Bronchus fibroblast of lung (primary cell): ENCODE measurements at places on chromosomes 2 and 18. TPM values are rescaled to one million over a fixed set of nuclear protein-coding genes. Genes with fewer than 3 reads are reported as not detected.

The MYO7B gene
- total RNA-seq = under 0.01 TPM in 1 of 2 replicates, not detected in the other

The DLX1 gene
- not detected in 2 replicates for total RNA-seq

The SERPINB11 gene
- total RNA-seq = not detected in 2 replicates

The CIB4 gene
- not detected in 2 replicates for total RNA-seq

The G6PC2 gene
- not detected in 2 replicates for total RNA-seq
